ENCODE measurements at places on chromosomes 2 and 18. TPM values are rescaled to one million over a fixed set of nuclear protein-coding genes. Genes with fewer than 3 reads are reported as not detected.

The ZNF521 gene
- total RNA-seq = not detected

The SLC16A14 gene
- total RNA-seq = 0.55 TPM

The TWIST2 gene
- total RNA-seq = not detected

The ALPI gene
- total RNA-seq = not detected

The PJVK gene
- 0.91 TPM for total RNA-seq

The DLX1 gene
- not detected for total RNA-seq

The PFN4 gene
- not detected for total RNA-seq

The ARHGAP15 gene
- total RNA-seq = 167 TPM

DNA sequence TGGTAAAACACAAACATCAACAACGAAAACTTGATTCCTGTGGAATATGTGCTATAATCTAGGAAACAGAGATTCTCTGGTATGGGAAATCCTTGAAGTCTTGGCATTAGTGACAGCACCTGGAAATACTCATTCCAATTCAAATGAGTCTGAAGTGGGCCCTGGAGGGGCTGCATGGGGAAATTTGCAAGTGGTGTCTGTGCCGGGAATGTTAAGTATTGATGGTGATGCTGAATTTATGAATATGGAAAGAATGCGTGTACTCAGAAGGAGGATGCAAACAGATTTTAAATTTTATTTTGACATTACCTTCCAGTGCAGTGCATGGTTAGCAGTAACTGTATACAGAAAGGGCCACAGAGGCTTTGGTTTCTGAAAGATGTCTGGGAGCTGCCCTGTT lies 37.2 kb downstream of the PTPRM start:
- H3K4me1 ChIP-seq = no peaks in the 10 kb centered on the region
- H3K36me3 ChIP-seq = no peaks in the 10 kb centered on the region
- H3K27ac ChIP-seq = no peak overlapping the region
- H3K27me3 ChIP-seq = no peaks in the 10 kb centered on the region

- H3K4me3 ChIP-seq = no peak overlapping the region
- no peak overlapping the region for H3K27ac ChIP-seq
- no peaks in the 10 kb centered on the region for H3K4me1 ChIP-seq
Measured at GRCh38 chr2:22579341-22579740, 805.6 kb upstream of the KLHL29 start.

DNA sequence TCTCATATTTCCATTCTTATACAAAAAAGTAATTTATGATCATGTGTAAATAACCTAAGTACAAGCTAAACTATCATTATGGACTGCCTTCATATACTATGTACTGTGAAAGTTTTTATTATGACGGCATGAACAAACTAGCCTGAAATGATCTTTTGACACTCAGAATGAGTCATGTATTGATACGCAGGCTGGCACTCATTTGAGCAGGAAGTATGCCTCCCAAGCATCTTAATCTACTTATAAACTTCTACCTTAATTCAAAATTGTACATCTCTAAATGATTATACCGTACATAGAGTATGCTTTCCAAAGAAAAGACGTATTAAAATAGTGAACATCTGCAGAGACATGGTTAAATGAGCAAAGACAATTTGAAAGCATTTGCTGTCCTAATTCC lies 207.1 kb upstream of the SPOPL start:
- no peak for DNase-seq
- H3K36me3 ChIP-seq = no peaks in the 10 kb centered on the region
- no peak overlapping the region for H3K4me3 ChIP-seq
- H3K27ac ChIP-seq = no peak overlapping the region
- no peaks in the 10 kb centered on the region for H3K4me1 ChIP-seq

DNA sequence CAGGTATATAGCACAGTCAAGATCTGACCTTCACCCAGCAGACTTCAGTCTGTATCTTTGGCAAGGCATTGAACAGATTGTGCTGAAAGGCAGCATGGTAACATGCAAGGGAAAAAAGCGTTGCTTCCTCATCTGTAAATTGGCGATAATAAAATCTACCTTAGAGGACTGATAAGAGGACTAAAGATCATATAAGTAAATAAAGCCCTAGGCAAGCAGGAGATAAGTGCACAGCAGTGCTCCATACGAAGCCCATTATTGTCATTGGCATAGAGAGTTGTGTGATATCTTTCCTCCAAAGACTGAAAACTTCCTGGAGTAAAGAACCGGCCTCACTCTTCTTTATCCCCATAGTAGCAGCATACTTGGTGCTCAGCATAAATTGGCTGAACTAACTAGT lies 162.6 kb downstream of the ANKRD44 start:
- peaks cover 62% of the 10 kb centered on the region for H3K4me1 ChIP-seq
- H3K27ac ChIP-seq = no peak overlapping the region
- H3K36me3 ChIP-seq = peaks cover 56% of the 10 kb centered on the region
- no peak overlapping the region for H3K4me3 ChIP-seq
- H3K27me3 ChIP-seq = no peaks in the 10 kb centered on the region

- no peak overlapping the region for H3K27ac ChIP-seq
- peaks cover 28% of the 10 kb centered on the region for H3K4me1 ChIP-seq
- H3K27me3 ChIP-seq = no peaks in the 10 kb centered on the region
- no peak for DNase-seq
- H3K4me3 ChIP-seq = no peak overlapping the region
Measured at GRCh38 chr2:43389581-43390466, 163.4 kb upstream of the ZFP36L2 start.

- no peak overlapping the region for H3K4me3 ChIP-seq
- DNase-seq = no peak
- H3K27ac ChIP-seq = no peak overlapping the region
- H3K27me3 ChIP-seq = no peaks in the 10 kb centered on the region
- no peaks in the 10 kb centered on the region for H3K36me3 ChIP-seq
Measured at GRCh38 chr2:116676776-116677175, 1137.7 kb upstream of the DDX18 start.

All from activated CD4-positive, alpha-beta memory T cell treated with anti-CD3 and anti-CD28 coated beads, Interleukin-2, amount 10 ng/mL, durations not matched to agents 7 days and 5 days (primary cell).